Dermis blood vessel endothelial cell (primary cell): ENCODE measurements at places on chromosomes 16 and 17. TPM values are rescaled to one million over a fixed set of nuclear protein-coding genes. Genes with fewer than 3 reads are reported as not detected.

The SLC6A4 gene
- 2.6 TPM in 2 replicates for total RNA-seq

DNA sequence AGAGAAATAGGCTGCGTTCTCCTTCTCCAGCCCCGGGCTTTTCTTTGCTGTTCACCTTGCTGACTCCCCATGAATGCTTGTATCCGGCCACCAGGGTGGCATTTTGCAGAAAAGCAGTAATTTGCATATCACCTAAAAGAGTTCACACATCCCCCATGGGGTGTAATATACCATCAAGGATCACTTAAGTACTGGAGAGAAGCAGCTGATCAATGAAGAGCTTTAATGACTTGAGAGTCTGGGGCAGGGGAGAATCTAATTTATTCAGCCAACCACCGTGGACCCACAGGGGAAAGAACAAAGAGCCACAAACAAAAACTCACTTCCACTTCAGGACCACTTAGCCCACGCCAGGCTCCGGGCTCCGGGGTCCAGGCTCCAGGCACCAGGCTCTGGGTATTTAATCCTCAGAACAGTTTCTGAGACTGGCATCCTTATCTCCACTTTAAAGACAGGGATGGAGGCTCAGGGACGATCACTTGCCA, 33.9 kb upstream of the SEC14L1 start:
- DNase-seq, result no peak

The MMP28 gene
- 14.1 and 38.1 TPM in 2 replicates for total RNA-seq

The ALG1 gene
- 30.4 and 36.4 TPM in 2 replicates for total RNA-seq

The C17orf78 gene
- not detected in 2 replicates for total RNA-seq
